Activated CD8-positive, alpha-beta T cell treated with anti-CD3 and anti-CD28 coated beads, Interleukin-2, amount 10 ng/mL, durations not matched to agents 7 days and 5 days (primary cell): ENCODE measurements at places on chromosomes 5 and 9.

GRCh38 chr5:141477815-141478214 lies 2.0 kb downstream of the PCDHGC3 start:
- DNase-seq = no peak

DNA sequence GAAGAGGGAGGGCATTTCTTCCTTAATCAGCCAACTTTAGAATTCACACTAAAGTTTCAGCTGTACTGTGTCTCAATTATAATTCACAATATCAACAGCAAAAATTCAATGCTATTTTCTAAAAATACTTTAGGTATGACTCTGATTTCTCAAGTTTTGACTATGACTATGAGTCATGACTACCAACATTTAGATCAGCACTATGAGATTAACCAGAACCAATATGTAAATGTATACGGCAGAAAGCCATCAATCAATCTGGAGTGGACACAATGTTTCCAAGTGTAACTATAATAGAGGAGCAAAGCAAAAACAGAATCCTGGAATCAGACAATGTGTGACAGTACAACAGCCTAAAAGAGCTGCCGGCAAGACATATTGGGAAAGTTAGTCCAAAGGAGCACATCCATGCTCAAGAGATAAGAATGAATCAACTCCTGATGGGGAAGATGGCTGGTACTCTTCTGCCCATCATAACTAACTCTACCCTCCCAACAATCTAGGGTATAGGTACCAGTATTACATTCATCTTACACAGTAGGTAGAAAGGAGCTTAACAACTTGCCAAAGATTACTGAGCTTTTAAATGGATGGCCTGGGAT lies 294.4 kb downstream of the SEMA5A start:
- DNase-seq = no peak

DNA sequence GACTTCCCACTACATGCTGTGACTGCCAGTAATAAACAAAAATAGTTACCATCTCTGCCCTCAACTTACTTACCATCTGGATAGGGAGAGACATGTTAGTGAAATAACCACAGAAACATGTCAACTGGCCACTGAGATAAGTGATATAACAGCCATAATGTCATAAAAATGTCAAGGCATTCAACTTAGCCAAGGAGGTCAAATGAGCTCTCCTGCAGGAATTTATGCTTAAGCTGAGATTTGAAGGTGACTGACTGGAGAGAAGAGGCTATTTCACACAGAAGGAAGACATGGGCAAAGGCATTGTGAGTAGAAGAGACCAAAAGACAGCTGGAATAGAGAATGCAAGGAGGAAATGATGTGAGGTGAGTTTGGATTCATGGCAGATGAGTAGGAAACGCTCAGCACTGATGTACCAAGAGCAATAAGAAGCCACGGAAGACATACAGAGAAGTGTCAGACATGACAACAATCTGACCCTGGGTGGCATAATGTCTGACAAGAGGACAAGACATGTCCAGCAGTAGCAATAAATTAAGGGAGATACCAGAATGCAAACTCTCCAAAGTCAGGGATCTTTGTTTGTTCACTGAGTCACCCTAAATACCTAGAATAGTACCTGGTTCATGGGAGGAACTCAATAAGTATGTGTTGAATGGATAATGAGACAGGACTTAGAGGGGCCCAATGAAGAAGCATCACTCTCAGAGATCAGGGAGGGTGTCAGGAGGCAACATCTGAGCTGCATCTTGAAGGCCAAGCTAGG lies 318.8 kb downstream of the ACTL7B start:
- DNase-seq = no peak

DNA sequence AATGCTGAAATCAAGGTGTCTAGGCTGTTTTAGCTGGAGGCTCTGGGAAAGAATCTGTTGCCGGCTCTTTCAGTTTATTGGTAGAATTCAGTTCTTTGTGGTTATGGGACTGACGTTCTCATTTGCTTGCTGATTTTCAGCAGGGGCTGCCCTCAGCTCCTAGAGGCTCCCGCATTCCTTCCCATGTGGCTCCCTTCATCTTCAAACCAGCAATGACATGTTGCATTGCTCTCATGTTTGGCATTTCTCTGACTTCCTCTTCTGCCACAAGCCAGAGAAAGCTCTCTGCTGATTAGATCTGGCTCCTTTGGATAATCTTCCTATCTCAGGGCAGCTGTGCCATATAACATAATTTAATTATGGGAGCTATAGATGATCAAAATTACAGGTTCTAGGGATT lies 360.3 kb downstream of the LRRC70 start:
- no peak for DNase-seq

- no peak for DNase-seq
These were observed 80.6 kb downstream of the COL5A1 start for GRCh38 chr9:134722120-134722701.
